Esophagus (tissue), 2 donors: ENCODE measurements at places on chromosomes 5 and 9. TPM values are rescaled to one million over a fixed set of nuclear protein-coding genes. Genes with fewer than 3 reads are reported as not detected.

The SLC45A2 gene
- not detected for polyA plus RNA-seq

The PCDHGB6 gene
- polyA plus RNA-seq = 0.92 TPM

The HAVCR2 gene
- polyA plus RNA-seq = 0.47 TPM

The SPINK4 gene
- polyA plus RNA-seq = not detected

The STING1 gene
- polyA plus RNA-seq = 28.3 TPM

The GFM2 gene
- polyA plus RNA-seq = 21.5 TPM

The FOXD4L6 gene
- polyA plus RNA-seq = 0.04 TPM
